ENCODE measurements at places on chromosomes 5 and 9. TPM values are rescaled to one million over a fixed set of nuclear protein-coding genes. Genes with fewer than 3 reads are reported as not detected.

The SKP2 gene
- 19.4 TPM for total RNA-seq

The NAIP gene
- 70.3 TPM for total RNA-seq

The VCAN gene
- 51.6 TPM for total RNA-seq

The OR1B1 gene
- not detected for total RNA-seq

The IL9 gene
- not detected for total RNA-seq

The TXNDC8 gene
- total RNA-seq, result not detected

The SLC22A4 gene
- total RNA-seq, result 2.6 TPM

The TRAPPC13 gene
- 16.1 TPM for total RNA-seq

The TNFSF8 gene
- 3.2 TPM for total RNA-seq

The TMEM232 gene
- 3.6 TPM for total RNA-seq

The AGGF1 gene
- 18.4 TPM for total RNA-seq

- DNase-seq, result no peak
These were observed 38.0 kb downstream of the RIGI start for GRCh38 chr9:32487981-32488380.

DNA sequence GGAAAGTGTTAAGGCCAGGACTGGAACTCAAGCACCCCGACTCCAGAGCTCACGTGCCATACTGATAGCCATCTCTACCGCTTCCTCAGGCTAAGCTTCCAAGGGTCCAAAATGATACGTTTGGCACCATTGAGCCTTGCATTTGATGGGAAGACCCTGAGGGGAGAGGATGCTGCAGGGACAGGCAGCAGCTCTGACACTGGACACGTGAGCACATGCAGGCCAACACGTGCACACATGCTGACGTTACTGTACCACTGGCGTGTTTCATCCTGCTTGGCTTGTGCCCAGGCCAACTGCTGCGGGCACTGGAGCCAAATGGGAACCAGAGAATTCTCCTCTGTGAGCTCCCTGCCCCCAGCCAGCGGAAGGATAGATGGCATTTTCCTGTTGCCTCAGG, 5.2 kb downstream of the FAT2 start:
- DNase-seq, result no peak

GRCh38 chr9:114047717-114048116, 30.4 kb downstream of the AMBP start:
- no peak for DNase-seq

GRCh38 chr5:109706095-109706494, 16.4 kb downstream of the MAN2A1 start:
- DNase-seq, result no peak

DNA sequence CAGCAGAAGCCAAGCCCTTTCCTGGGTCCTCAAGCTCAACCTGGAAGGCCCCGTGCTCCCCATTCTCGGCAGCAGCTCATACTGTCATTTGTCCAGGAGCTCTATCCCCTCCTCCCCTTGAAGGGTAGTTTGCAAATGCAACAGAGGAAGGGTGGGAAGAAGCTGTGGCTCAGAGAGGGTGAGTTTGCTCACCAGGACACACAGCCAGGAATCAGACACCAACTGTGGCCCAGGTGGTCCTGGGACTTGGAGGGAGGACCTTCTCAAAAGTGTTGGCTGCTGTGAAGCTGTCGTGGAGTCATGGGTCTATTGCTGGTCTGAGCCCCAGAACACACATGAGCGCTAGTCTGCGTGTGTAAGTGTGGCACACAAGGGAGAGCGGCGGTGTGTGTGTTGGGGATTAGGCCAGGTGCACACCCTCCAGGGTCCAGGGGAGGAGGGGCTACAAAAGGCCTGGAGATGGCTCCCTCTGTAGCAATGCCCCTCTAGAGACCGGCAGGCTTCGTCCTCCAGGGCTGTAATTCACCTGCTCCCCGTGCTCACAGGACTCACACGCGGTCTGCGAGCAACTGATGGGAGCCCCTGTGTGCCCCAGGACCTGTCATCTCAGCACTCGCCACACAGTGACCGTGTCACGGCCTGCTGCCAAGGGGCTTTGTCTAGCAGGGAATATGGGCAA, 8.2 kb upstream of the RPS14 start:
- DNase-seq, result no peak

- no peak for DNase-seq
These were observed 1.5 kb upstream of the IRX2 start for GRCh38 chr5:2752821-2753439.

DNA sequence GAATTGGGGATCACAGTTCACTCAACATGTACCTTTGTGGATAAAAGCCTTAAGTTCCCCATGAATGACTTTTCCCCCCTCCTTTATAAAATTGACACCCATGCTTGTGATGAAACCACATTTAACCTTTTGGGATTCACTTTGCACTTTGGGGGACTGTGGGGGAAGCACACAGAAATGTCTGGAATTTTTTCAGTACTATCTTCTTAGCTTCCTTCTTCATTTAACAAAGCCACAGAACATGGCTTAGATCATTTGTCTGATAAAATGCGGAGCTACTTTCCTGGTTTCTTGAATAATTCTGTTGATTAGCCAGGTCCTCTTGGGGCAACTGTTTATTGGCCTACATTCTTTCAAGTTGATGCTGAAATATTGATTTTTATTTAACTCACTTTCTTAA, 29.9 kb downstream of the TNFSF15 start:
- no peak for DNase-seq

DNA sequence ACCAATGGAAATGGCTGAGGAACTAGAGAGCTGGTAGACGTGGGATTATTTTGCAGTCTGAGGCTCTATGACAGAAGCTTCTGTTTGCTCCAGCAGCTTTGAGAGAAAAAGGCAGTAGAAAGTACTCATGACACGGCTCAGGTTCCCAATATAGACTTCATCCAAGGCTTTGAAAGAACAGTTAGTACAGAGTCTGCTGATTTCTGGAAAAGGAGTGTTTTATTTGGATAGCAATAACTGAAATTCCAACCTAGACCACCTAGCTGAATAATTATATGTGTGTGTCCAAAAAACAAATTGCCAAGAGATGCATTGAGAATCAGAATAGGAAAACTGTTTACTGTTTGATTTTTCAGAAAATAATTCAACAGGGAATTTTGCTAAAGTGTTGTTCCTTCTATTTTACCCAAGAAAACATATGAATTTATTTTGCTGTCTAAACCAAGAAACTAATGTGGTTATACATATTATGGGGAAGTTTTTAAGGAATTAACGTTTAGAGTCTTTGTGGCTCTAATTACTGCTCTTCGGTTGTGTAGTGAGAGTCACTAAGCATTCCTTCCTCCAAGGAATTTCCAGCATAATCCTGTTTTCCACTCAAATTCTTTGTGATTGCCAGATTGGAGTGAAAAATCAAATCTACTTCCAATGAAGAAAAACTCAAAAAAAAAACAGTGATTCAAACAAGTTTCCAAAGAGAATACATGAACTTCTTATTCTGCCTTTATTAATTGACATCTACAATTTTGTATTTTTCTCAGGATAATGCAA, 18.1 kb upstream of the MTX3 start:
- no peak for DNase-seq

DNA sequence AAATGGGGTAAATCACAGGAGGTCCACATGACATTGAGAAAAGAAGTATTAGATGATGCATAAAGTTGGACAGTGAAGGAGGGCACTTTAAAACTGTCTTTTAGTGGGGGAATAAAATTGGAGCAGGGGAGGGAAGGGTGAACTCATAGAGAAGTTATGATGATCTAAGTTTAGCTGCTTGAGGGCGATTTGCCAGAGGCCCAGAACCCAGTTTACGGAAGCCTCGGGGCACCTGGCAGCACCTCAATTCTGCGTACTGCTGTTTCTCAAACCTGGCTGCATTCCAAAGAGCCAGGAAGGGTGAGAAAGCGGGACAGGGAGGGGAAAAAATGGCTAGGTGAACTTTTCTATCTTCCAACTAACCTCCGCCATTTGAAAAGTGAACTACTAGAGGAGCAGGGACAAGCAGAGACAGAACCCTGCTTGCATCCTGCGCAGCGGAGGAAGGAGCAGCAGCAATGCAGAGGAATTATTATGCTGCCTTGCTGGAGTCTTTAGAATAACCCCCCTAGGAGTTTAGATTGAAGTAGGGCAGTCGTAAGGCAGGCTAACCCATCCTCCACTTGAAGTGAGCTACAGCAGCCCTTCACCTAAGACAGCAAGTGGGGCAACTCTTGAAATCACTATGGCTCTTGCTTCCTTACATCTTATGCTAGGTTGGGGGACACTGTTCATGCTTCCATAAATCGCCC, 316.8 kb downstream of the BRINP1 start:
- no peak for DNase-seq

DNA sequence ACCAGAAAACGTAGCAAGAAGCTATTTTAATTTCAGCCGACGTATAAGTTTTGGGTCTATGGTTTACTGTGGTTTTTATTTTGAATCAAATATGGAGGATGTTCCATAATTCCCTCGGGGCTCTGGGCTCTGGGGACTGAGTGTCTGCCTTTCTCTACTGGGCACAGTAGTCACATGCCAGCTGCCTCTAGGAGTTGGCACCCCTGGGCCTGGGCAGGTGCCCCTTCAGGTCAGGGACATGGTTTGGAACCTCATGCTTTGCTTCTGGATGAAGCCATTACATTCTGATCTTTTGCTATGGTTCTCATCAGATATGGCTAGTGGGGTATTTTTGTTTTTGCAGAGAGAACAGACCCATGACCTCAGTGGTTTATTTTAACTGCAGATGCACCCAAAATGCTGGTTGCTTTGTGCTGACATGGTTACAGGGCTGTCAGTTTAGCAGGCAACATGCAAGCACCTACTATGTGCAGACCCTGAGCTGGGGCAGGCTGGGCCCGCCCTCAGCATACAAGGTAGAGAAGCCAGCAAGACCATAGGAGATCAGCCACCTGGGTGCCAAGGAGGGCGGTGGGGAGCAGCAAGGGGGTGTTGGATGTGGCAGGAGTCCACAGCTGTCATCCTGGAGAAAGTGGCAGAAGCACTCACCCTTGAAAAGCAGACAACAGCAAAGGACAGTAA, 54.5 kb upstream of the PSD2 start:
- DNase-seq, result no peak

DNA sequence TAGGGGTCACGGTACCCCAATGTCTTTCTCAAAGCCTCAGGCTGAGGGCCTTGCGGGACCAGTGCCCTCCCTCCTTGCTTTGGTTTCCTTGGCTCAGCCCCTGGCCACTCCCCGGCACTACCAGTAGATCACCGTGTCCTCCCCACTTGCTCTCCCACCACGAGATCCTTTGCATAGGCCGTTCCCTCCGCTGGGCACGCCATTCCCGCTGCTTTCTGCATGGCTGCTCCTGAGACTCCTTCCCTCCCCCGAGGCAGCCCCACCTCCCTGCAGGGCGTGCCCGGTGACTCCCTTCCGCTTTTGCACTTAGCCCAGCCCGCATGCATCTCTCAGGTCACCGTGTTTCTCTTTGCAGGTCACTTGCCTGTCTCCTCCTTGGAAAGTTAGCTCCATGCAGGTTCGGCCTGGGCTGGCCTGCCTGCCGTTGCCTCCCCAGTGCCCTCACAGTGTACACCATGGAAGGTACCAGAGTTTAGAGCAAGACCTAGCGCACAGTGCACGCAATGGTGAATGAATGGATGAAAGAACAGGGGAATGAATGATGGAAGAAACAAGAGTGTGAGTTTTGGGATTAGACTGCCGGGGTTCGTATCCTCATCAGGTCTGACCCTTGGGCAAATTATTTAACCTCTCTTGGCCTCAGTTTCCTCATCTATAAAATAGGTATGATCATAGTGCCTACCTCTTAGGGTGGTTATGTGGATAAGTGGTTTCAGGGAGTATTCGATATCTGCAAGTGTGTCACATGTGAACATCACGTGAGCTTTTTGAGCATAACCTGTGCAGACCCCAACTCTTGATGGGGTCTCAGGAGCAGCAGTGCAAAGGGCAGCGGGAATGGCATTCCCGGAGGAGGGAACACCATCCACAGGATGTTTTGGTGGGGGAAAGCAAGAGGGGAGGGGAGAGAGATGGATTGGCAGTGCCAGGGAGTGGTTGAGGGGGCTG, 214.3 kb downstream of the C9orf50 start:
- DNase-seq, result no peak

- no peak for DNase-seq
These were observed 95.2 kb downstream of the DEPDC1B start for GRCh38 chr5:60604771-60605170.

- no peak for DNase-seq
These were observed 144.4 kb downstream of the FSTL4 start for GRCh38 chr5:133467826-133468463.

DNA sequence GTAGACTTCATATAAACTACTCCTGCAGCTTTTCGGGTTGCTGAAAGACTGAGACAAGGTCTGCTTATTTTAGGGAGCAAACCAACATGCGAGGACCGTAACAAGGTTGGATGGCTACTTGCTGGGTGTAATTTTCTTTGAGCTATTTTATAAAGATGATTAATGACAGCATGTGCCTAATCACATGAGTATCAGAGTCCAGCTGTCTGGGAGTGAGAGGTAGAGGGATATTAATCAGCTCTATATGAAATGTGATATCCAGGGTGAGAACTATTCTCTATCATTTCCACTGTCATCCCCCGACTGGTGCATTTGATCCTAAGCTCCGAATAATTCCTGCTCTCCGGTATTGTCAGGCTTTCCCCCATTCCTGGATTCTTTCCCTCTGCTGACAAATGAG, 193.8 kb upstream of the HMHB1 start:
- no peak for DNase-seq

GRCh38 chr5:12354686-12355085, 450.4 kb upstream of the CTNND2 start:
- no peak for DNase-seq

DNA sequence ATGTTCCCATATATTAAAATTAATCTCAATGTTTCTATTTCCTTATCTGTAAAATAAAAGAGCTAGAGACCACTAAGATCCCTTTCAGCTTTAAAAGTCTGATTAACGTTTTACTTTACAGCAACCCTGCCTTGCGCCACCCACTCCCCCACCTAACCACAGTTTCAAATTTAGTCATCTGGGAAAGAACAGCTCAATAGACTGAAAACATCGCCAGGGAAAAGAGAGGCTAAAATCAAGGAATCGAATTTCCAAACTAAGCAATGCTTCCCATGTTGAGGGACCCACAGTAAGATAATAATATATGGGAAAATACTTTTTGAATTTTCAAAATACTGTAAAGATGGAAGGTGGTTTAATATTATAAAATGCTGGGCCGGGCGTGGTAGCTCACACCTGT, 6.6 kb downstream of the SAXO1 start:
- no peak for DNase-seq

DNA sequence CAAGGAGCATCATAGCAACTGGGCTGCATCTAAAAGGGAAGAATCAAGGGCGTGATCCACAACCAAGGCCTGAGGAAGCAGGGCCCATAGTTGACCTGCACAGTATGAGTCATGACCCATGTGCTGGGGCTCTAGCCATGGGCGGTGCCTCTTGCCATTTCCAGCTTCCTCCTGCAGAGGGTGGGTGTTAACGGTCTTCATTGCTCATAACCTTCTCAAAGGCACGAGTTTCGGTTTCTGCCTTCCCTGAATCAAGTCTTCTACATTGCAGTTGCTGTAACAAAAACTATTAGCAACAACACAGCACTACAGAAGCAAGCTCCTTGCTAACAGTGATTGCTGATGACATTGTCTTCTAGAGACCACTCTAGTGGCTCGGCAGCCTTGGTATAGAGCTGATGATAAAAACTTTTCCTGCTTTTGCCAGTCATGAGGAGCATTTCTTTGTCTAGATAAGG, 66.9 kb downstream of the CTSL start:
- peak; percentile 61 for DNase-seq

All from omental fat pad (tissue), 4 donors.